Activated CD4-positive, alpha-beta T cell treated with anti-CD3 and anti-CD28 coated beads, Interleukin-10, Interleukin-2, amounts not matched to agents 100 ng/mL and 50 ng/mL, durations not matched to agents 16 hours and 8 hours (primary cell): ENCODE measurements at places on chromosomes 2 and 18.

GRCh38 chr2:121868652-121869051 lies 113.2 kb downstream of the TSN start:
- DNase-seq = no peak

DNA sequence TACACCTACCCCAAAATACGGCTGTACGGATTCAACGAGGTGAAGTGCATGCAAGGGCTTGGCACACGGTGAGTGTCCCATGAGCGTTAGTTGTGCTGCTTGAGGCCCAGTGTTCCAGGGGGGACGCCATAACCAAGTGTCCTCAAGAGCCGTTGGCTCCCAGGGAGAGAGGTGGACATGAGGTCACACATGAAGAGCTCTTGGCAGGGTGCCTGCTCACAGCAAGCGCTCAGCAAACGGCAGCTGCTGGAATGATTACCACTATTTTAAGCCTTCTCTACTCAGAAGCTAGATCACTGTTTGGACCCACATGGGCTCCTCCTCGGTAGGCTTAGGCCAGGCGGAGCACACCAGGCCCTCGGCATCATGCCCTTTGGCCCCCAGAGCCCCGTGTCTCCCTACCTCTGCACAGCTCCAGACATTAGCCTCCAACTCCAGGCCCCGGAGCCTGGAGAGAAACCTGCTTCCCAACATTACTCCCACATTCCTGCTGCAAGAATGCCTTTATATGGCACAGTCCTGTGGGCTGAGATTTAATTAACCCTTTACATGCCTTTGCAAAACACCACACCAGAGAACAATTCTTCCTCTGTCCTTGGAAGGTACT lies 68.4 kb upstream of the PPP1CB start:
- DNase-seq = no peak

DNA sequence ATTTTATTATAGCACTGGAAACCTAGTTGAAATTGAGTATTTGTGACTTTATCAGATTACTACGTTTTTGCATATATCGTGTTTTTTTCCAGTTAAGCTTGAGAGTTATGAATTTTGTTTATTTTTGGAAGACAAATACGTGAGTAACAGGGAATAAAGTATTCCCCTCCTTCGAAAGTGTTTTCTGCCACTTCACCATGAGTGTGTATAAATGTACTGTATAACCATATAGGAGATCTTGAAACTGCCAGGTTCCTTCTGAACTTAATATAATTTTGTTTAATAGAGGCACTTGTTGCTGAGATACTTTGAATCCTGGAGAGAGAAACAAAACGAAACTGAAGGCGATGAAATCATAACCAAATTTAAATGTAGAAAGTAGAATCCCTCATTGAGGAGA lies 1004.4 kb upstream of the ZEB2 start:
- no peak for DNase-seq

DNA sequence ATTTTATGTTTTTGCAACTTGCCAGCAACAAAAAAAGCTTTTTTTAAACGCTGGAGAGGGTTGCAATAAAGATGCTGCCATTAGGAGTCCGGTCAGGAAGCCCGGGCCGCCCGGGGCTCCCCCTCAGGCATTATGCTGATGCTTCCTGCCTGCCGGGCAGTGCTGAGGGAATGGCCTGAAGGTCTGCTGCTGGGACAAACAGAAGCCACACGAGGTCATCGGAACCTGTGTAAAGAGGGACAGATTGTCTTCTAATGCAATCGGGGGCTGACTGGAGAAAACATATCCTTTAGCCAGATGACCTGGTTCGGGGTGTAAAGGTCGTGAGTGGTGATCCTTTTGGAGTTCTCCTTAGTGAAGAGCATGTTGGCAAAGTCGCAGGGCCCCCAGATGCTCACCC lies 2.3 kb downstream of the IMPA2 start:
- DNase-seq = no peak

DNA sequence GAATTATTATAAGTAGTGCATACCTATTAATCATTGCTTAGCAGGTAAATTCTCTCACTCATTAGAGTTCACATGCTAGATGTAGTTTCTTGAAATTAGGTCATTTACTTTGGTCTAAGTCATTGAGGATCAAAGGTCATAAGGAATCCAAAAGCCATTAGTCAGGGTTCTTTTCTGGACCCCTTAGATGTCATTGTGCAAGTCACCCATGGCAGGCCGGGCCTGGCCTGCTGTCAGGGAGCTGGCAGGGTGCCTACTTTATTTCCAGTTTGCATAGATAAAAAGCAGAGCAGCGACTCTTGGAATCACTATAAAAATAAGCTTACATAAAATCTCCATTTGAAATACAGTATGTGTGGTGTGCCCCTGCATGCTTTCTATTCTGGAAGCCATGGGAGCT lies 91.3 kb downstream of the MEIS1 start:
- DNase-seq = no peak

DNA sequence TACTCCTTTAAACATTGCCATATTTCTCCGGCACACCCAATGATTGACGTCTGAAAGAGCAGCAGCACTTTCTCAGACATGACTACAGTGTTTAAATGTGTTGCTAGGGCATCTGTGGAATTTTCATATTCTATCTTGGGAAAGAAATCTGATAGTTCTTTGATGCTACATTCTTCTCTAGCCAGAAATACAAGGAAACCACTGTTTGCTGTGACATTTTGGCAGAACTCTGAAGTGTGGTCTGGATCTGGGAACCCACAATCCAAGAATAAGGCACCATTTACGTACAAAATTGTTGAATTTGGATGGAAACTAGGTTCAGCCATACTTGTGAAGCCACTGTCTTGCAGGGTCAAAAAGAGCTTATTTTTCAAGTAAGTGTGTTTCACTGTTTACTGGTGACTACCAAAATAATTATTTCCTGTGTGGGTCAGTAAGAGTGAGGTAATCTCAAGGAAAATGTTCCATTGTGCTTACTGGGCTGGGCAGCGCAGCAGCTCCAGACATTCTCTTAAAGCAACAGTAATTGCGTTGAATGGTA lies 21.3 kb upstream of the CD28 start:
- no peak for DNase-seq

- DNase-seq = no peak
Observed at GRCh38 chr2:10289891-10290290, 12.8 kb upstream of the HPCAL1 start.

DNA sequence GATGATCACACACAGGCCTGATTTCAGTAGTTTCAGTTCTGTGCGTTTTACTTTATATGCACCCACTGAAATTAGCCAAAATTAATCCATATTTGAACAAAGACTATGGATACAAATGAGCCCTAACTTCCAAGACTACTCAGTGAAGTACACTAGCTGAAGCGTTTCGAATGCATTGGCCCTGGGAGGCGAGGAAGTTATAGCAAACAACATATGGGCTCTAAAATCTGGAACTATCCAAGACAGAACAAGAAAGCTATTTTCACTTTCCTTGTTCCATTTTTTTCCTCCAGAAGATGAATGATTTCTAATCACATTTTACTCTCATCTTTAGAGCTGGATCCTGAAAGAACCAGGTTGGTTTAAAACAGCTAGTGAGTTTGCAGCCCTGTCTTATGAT lies 399.4 kb upstream of the HNRNPA3 start:
- no peak for DNase-seq

GRCh38 chr2:201203916-201204654 lies 21.1 kb downstream of the CASP10 start:
- no peak for DNase-seq

DNA sequence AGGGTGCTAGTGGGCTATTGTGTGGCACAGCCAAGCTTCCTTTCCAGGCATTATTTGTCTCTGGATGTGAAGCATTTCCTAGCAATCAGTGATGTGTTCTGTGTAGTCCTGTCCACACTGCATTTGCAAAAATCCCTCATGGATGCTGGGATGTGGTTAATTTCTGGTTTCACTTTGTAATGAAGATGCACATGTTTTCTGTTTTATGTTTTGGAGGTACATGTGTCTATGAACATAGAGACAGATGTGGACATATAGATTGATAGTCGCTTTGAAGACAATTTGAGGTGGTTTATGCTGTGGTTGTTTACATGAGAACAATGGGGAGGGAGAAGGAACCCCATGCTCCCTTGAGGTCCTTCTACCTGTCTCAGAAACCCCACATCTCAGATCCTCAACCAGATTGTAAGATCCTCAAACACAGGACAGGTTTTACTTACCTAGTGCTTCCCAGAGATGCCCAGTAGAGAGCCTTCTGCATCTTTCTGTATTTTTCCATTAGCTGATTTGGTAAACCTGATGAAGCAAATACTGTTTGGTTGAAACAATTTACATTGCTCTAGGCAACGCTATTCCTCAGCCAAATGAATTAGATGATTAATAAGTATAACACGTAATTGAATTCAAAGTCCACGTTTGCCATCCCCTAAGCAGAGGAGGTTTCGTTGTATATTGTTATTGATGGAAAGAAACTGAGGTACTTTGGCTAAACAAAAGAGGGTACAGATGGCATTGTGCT lies 204.4 kb downstream of the SPP2 start:
- no peak for DNase-seq

- DNase-seq = no peak
Observed at GRCh38 chr18:9561759-9562158, 52.6 kb downstream of the PPP4R1 start.

DNA sequence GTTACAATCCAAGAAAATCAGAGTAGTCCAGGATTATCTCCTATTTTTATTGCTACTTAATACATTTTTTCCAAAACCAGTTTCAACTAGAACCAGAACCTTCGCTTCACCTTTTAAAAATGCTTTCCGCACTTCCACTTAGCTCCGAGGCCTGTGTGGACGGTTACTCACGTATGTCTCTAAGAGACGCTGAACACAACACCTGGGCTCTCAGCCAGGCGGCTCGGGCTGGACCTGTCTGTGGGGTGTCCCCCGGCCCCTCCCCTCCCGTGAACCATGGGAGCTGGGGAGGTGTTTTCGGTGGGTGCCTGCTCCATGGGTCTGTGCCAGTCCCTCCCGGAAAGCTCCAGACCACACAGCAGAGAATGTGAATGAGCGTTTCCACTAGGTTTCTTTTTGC lies 223.8 kb downstream of the GLI2 start:
- no peak for DNase-seq
